ENCODE measurements at places on chromosomes 5 and 9.

GRCh38 chr5:135593886-135594285 is 15.1 kb upstream of the CXCL14 start:
- H3K36me3 ChIP-seq: no peaks in the 10 kb centered on the region
- peaks cover 15% of the 10 kb centered on the region for H3K4me1 ChIP-seq
- no peaks in the 10 kb centered on the region for H3K27me3 ChIP-seq
- H3K27ac ChIP-seq: no peak overlapping the region
- no peak for DNase-seq

GRCh38 chr5:116814626-116815385 is 240.2 kb upstream of the SEMA6A start:
- no peak overlapping the region for H3K27ac ChIP-seq
- DNase-seq: no peak
- no peaks in the 10 kb centered on the region for H3K27me3 ChIP-seq
- no peak overlapping the region for H3K4me3 ChIP-seq
- H3K4me1 ChIP-seq: no peaks in the 10 kb centered on the region

GRCh38 chr5:109191153-109191558 is 218.6 kb downstream of the PJA2 start:
- no peaks in the 10 kb centered on the region for H3K36me3 ChIP-seq
- H3K4me3 ChIP-seq: no peak overlapping the region
- peaks cover 6% of the 10 kb centered on the region for H3K4me1 ChIP-seq
- no peaks in the 10 kb centered on the region for H3K27me3 ChIP-seq

DNA sequence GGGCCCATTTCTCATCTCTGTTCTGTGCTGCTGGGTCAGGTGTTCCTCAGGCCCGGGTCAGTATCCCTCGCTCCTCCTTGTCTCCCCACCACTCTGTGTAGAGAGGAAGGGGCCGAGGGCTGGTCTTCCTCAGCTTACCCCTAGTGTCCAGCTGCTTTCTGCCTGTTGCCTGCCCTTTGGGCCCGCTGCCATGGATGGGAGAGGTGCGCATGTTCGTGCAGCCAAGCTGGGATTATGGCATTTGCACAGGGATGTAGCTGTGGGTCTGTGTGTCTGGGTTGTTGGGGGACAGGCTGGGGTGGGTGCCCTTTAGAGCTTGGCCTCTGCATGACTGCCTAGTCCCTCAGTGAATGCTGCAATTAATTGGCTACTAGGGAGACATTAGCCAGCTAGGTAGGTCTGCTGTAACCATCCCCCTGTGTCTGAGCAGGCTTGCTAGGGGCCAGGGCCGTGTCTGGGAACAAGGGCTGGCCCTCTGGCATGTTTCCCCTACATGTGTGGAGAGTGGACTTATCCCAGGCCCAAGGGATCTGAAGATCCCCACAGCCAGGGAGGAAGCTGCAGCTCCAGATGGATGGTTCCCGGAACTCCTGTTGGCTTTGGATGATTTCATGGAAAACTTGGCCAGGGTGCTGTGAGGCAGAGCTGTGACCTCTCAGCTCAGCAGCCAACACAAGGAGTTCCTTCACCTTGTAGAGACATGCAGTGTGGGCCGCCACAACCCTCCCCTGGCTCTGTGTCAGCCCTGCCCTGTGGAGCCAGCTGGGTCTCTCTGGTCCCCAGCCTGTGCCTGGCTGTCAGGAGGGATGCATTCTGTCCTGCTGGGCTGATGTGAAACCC is 161.9 kb downstream of the MACROH2A1 start:
- H3K4me1 ChIP-seq: no peaks in the 10 kb centered on the region
- H3K36me3 ChIP-seq: no peaks in the 10 kb centered on the region
- no peaks in the 10 kb centered on the region for H3K27me3 ChIP-seq
- no peak for DNase-seq
- no peak overlapping the region for H3K4me3 ChIP-seq
